ENCODE measurements at places on chromosomes 2 and 18.

DNA sequence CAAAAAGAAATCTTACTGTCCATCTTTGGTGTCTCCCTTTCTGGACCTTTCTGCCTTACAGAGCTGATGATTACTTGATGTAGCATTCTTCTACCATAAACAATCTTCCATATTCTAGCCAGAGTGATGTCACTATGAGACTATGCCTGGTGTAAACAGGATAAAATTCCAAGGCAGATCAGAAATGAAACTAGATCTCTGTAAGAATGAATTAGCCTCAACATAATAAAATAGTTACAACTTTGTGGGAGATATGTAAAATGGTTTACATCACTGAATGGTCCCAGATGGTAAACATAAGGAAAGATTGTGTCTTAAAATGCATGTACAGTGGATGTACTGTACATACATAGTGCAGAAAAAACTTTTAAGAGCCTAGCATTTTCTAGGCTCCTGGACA is 112.3 kb upstream of the ZNF521 start:
- DNase-seq = no peak

DNA sequence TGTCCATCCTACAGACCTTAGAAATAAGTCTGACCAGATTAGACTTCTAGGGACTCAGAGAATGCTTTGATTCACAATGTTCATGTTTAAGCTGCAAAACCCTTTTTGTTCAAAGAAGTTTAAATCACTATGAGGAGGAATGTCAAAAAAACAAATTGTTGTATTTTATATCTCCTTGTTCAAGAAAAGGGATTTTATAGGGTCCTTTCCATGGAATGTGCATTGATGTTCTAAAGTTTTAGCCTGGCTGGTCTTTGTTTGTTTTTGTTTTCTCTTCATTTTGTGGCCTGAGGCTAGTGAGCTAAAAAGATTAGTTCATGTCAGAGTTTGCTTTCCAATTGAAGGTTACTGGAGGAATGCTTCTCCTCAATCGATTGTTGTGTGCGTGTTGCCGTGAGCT is 77.2 kb downstream of the MGAT5 start:
- DNase-seq = no peak

- DNase-seq = no peak
Measured at GRCh38 chr2:159188449-159188848, 98.1 kb downstream of the WDSUB1 start.

DNA sequence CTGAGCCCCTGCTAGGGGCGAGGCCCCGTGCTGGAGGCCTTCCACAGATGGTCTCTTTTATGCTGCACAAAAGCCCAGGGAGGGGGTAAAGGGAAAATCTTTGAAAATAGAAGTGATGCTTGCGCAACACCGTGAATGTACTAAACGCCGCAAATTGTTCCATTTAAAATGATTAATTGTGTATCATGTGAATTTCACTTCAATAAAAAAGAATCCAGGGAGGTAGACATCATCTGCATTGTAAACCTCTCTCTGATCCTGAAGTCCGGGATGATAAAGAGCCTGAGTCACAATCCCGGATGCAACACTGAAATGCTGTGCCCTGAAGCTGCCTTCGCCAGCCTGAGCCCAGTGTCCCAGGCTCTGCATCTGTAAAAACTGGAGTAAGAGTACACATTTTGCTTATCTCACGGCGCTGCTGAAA is 107.7 kb upstream of the PPP1CB start:
- DNase-seq = no peak

GRCh38 chr18:13377496-13377895 is 158.9 kb downstream of the LDLRAD4 start:
- peak; percentile 61 for DNase-seq

DNA sequence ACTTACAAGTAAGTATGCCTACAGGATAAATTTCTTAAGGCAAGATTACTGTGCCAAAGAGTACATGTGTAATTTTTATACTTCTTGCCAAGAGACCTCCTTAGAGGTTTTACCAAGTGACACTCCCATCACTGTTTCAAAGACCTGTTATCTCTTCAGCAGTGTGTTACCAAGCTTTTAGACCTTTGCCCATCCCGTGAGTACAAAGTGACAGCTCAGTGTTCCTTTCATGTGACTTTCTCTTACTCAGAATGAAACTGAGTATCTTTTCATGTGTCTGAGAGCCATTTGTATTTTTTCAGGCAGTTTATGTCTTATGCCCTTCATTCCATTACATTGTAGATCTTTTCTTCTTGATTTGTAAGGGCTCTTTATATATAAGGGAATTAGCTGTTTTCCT is 287.5 kb upstream of the SALL3 start:
- no peak for DNase-seq

DNA sequence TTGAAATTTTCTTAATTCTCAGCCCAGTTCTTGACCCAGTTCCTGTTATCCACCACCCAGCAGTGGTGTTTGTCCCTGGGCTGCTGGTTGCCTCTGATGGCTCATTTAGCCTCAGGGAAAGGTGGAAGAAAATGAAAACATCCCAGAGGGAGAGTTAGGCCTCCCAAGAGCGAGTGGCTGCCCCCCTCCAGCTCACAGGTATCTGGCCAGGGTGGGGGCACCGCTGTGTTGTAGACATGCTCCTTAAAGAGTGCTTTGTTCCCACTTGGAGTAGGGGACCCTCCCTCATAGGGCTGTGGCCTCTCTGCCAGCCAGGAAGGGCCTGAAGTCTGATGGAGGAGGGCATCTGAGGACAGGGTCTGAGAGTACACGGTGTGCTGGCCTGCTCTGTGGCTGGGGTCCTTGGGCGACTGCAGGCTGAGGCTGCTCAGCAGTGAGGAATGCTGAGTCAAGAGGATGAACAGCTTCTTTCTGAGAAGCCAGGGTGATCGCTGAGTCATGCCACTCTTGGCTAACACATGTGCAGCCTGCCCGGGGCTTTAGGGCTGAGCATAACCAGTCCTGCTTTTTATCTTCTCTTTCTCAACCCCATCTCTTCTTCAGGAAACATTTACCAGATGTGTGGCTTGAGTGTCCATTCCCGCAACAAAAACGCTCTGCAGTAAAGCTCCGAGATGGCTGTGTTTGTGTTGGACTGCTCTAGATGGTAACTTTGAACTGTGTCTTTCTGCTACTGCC is 72.3 kb downstream of the IL1R2 start:
- DNase-seq = no peak

DNA sequence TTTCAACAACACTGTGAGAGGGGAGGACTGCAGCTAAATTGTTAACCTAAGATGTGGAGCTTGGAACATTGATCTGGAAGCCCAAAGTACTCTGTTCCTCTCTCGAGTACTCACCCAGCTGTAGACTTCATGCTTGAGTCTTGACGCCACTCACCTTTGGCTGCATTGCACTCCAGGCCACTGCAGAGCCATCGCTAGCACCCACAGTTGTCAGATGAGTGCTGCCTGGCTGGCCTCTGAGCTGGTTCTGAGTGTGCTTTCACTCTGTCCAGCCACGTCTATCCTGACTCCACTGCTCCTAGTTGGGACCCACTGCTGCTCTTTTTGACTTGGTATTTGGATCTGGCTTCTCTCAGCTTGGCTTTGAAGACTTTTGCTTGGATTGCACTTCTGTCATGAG is 552.1 kb downstream of the DCDC2C start:
- DNase-seq = no peak

DNA sequence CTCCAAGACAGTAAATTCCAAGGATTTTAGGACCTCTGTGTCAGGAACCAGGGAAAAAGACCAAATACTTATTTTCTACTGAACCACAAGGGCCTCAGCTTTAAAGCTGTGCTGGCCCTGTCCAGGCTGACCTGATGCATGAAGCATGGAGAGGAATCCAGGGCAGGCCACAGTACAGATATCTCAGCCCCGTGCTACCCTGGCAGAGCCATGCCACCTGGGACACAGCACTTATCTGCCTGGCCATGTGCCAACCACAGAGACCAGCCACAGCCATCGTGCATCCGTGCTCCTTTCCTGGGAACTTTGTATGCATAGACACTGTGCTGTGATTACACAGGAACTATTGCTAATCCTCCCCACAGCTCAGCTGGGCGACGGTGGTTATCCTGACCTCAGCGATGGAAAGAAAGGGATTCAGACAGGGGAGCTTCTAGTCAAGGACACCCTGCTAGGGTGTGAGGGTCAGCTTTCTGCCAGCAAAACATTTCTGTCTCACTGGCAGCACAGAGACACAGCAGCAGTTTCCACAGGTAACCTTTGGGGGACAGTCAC is 687.4 kb upstream of the ID2 start:
- DNase-seq = no peak

- no peak for DNase-seq
Measured at GRCh38 chr2:234753701-234754100, 198.1 kb upstream of the SH3BP4 start.

DNA sequence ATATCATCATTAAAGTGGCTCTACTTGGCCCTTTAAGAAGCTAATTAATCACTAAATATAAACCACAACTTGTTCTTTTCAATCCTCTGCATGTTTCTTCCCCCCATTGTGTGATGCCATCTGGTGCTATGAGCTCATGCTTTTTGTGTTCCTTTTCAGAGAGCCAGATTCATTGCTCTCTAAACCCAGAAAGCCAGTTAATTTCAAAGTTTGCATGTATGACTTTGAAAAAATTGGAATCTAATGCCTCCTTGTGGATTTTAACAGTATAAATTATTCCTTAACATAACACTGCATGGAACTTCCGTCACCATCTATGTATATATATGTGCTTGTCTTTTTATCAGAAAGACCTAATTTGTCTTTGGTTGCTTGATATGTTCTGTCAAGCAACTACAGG is 31.1 kb downstream of the TMEM178A start:
- no peak for DNase-seq

DNA sequence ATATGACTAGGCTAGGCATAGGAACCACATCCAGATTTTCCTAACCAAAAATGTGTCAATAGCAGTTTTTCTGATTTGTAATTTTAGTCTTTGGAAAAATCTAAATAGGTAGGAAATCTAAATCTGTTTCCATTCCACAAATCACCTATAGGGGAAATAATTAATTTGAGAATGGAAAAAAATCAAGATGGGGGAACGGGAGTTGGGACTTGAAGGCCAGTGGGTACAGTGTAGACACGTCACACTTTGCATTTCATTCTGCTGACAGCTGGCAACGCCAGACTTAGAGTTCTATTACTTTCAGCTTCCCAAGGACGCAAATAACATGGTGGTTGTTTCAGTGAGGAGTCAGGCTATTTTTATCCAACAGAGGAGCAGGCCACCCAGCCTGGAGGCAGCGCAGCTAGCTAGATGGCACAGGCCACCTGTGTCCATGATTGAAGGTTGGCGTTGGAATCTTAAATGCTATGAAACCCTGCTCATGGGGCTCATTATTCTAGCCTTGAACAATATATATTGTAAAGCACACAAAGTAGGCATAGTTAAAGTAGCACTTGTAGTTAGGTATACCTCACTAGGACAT is 23.4 kb downstream of the HNRNPA3 start:
- no peak for DNase-seq

DNA sequence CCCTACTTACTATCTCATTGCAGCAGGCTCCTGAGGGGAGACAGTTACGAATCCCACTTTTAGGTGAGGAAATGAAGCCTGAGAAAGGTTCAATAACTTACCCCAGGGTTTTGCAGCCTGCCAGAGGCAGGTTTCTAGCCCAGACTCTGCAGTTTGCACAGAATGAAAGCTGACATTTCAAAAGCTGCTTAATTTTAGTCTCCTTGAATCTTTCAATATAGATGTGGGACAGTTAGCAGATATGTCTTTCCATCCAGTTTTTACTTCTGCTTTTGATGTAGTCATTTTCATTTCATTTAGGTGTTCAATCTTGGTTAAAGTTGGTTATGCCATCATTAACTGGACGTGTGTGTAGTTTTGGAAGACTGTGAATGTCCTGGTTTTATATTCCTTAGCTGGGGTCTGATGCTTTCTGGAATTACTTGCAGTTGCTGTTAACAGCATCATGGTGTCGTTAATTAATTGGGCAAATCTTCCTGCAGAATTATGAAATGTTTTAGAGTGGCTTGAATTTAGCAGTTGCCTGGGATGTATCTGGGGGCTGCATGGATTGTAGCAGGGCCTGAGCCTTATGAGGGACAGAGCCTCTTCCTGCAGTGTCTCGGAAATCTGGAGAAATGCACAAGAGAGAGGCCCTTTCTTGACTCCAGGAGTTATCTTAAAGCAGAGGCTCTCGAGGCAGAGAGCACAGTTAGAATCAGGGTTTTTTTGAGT is 100.8 kb downstream of the ZNF532 start:
- no peak for DNase-seq

DNA sequence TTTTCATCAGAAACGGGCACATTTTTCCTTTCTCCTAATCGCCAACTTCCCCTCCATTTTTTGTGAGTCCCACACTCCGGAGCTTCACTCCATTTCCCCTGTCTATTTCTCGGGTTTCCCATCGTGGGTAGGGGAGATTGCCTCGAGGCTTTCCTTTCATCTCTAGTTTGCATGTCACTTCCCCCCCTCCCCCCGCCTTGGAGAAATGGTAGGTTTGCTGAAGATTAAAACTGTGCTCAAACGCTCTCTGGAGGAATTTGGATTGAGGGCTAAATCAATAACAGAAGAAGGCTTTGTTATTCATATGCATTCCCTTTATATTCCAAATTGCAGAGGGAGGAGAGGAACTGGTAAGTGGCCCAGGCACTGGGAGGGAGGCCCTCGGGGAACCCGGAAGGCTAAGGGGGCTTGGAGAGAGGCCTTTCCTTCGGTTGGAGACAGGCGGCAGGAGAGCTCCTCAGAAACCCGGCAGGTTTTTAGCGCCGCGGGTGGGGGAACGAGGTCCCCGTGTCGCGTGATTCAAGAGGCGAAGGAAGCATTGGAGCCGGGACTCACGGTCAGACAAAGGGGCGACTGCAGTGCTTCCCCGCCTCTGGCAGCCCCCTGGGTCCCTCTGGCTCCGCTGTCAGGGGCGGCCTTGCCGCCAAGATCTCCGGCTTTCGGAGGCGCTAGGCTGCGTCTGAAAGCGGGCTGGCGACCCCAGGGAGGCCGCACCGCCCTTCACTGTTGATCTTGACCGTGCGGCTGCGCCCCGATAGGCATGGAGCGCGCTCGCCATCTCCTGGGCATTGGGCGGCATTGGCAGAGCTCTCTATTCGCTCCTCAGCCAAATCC is 2.4 kb upstream of the HOXD12 start:
- DNase-seq = peak; percentile 58

DNA sequence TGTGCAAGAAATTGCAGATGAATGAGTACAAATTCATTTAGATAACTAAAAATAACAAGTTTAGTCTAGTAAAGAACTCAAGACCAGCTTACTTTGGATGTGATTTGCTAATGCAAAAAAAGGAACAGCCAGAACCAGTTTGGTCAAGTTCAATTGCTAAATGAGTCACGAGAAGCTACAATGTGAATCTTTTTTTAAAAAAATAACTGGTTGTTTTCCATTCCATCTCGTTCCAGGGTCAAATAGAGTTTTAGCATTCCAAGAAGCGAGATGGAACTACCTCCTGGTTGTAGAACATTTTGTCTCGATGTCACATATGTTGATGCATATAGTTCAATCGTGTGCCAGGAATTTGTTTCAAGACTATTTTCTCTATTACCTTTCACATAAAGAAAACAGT is 65.0 kb upstream of the IKZF2 start:
- DNase-seq = no peak

DNA sequence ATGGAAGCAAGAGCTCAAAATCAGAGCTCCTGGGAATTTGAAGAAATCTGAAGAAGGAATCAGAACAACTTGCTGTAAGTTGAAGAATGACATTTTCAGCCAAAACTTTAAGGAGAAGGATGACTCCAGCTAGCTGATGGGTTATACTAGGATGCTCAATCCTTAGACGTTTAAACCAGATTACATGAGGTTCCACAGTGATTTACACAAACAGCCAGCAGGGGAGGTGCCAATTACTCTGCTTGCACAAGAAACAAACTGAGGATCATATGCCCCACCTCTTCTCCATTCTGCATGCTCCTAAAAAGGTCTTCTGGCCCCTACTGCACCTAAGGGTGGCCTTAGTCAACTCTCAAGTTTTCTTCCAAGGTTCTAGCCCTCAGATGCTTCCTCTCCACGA is 47.9 kb upstream of the PCBP1 start:
- no peak for DNase-seq
